Left renal cortex interstitium (tissue), 4 donors: ENCODE measurements at places on chromosomes 13 and 19. TPM values are rescaled to one million over a fixed set of nuclear protein-coding genes. Genes with fewer than 3 reads are reported as not detected.

DNA sequence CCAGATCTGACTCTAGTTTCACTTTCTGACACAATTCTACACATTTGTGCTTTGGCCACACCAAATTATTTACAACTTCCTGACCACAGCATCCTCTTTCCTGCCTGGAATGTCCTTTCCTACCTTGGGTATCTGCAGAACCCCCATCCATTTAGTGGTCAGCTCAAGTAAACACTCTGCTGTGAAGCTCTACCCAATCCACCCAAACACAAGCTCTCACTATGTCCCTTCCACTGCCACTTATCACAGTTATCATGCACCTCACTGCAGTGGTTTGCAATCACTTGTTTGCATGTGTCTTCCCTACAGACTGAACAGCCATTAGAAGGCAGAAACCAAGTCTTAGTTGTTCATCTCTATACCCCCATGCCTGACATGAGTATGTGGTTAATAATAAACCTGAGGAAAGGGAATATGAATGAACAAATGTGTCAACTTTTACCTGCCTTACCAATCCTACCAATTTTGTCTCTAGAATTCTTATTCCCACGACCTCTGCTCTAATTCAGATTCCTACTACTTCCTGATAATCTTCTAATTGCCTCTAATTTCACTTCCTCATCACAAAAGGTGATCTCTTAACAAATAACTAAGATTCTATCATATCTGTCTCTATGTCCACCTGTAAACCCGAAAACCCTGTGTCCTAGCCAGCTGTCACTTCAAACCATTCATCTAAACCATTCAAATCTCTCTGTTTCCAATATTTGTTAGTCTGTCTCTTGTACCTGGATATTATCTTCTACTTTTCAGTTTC lies 25.1 kb downstream of the LNX2 start:
- no peak for DNase-seq

- DNase-seq: no peak
Observed at GRCh38 chr13:25518441-25518840, 146.7 kb downstream of the ATP8A2 start.

- no peak for DNase-seq
Observed at GRCh38 chr13:93875547-93875946, 603.9 kb downstream of the DCT start.

- no peak for DNase-seq
Observed at GRCh38 chr13:109385242-109385560, 401.2 kb downstream of the IRS2 start.

DNA sequence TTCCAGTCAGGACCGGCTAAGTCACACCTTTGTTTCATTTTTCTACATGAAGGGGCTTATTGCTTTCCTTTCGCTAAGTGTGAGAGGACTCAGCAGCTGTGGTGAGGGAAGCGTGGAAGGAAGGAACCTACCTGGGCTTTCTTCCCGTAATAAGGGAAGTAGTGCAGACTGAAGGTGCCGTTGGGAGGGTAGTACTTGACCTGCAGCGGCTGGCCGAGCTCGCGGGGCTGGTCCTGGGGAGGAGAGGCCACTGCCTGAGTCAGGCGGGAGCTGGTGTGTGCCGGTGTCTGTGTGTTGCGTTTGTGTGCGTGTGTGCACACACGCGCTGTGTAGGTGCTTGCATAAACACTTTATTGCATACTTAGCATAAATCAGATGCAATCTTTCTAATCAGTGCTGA lies 7.7 kb downstream of the ATP4B start:
- no peak for DNase-seq

- DNase-seq: no peak
Observed at GRCh38 chr13:99027260-99027659, 49.4 kb upstream of the DOCK9 start.

DNA sequence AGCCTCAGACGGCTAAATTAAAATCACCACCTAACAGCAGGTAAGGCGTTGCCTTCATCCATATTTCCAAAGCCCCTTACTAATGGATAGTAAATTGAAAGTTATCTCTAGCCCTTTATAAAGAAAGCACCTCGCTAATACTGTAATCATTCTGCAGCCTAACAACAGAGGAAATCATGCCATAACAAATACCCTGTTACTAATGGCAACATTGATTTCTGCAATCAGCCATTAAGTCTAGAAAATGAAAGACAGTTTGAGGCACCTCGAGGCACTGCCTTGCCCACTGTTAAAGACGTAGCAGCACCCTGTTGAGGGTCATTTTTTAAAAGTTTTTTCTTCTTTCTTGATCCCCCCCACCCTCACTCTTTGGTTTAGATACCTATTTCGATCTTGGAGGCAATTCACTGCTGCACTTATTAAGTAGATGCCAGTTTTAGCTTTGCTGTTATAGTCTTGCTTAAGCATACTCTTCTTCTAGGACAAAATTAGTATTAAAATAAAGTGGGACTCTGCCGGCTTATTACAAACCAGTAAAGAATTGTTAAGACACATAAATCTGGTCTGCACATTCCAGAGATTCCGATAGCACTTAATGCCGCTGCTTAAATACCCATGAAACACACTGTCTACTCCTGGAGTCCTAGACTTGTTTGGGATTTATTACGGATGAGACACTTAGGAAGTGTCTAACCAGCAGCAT lies 74.8 kb downstream of the ZNF536 start:
- DNase-seq: no peak

DNA sequence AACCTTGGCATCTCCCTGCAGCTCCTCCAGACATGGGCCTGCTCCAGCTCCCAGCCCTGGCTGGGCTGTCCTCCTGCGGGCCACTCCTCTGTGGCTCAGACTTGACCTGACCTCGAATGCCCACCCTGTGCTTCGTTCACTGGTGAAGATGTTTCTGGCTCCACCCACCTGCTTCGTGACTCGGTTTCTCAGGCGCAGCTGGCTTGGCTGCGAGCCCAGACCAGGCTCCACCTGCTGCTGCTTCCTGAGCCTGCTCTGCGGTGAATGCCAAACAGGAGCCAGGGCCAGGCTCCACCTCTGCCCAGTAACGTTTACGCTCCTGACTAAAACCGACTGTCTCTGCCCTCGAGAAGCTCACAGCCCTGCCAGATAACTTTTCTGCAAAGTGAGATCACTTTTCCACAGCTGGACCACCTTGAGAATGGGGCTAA lies 8.9 kb upstream of the RSPH6A start:
- DNase-seq: no peak

DNA sequence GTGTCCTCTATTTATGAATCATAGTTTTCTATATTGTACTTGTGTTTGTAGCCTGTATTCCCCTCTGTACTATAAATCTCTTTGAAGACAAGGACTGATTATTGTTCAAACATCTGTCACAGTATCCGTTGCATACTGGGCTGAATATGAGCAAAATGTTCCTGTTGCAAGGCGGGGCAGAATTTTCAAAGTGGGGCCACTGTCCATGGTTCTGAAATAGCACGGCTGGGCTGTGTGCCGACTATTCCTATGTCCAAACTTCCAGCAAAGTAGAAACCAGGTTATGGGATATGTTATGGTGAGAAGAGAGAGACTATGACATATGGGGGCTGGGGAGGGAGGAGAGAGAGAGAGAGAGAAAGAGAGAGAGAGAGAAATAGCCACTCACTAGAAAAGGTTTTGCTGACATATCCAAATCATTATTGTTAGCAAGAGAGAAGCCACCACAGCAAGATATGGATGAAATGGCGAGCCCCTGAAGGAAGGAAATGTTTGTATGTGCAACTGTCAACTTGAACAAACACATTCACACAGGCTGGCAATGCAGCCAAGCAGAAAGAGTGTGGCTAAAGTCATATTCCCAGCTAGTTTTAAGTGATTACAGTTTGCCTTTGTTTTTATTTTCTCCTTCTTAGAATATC lies 107.0 kb upstream of the GPR12 start:
- peak; percentile 21 for DNase-seq

- no peak for DNase-seq
Observed at GRCh38 chr19:21698215-21698614, 69.2 kb downstream of the ZNF100 start.

DNA sequence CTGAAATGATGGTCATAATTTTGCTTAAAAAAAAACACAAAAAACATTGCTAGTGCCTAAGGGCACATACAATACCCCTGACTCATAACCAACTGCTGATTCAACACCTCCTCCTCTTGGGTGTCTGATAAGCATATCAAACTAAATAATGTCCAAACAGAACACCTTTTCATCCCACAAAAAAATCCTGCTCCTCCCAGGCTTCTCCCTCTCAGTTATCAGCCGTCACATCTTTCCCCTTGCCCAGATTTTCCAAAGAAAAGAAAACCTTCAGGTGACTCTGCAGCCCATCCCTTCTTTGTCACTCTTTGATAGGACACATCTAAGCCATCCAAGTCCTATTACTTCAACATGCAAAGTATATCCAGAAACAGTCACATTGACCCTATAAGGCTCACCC lies 46.9 kb downstream of the ABCC4 start:
- DNase-seq: no peak

- no peak for DNase-seq
Observed at GRCh38 chr13:73198991-73199411, 140.2 kb downstream of the KLF5 start.

GRCh38 chr13:71865874-71866334 lies 1.1 kb downstream of the DACH1 start:
- DNase-seq: no peak

GRCh38 chr19:2374808-2375207 lies 14.7 kb downstream of the TMPRSS9 start:
- no peak for DNase-seq

DNA sequence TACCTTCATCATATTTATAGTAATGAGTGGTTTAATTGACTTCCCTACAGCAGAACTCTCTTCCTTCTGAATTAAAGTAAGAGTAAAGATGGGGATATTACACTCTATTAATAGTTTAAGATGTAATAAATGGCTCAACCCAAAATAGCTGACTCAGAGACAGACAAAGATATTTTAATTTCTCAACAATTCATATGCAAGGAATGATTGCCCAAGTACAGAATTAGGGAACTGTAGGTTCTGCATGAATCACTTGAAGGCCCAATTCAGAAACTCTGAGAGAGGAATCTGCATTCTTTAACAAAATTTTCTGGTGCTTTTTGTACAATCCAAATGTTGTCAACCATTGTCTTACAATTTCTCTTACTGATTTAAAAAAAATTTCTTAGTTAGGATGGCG lies 42.9 kb upstream of the PCDH9 start:
- DNase-seq: no peak

DNA sequence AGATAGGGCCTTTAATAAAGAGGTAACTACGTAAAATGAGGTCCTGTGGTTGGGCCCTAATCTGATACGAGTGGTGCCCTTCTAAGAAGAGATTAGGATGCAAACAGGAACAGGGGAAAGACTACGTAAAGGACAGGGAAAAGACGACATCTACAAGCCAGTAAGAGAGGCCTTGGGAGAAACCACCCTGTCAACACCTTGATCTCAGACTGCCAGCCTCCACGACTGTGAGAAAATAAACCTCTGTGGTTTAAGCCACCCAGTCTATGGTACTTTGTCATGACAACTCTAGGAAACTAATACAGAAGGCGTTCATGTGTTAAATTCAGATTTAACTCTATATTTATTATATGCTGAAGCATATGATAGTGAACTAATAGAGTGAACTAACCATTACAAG lies 566.3 kb downstream of the UQCRFS1 start:
- no peak for DNase-seq

GRCh38 chr13:21237081-21237480 lies 60.6 kb downstream of the MRPL57 start:
- DNase-seq: no peak

GRCh38 chr13:113178070-113178895 lies 19.8 kb downstream of the PROZ start:
- DNase-seq: no peak

DNA sequence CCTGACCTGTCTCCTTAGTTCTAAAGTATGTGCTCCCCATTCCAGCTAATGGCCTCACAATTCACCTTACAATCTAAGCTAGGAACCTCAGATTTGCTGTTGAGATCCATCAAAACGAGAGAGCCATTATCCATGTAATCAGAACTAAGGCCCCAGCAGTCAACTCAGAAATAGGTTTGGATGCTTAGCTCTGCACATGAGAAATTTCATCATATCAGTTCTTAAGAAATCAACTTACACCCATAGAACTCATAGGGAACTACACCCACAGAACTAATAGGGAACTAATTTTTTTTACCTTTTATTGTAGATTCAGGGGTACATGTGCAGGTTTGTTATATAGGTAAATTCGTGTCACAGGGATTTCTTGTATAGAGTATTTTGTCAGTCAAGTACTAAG lies 28.7 kb downstream of the CYSLTR2 start:
- no peak for DNase-seq

DNA sequence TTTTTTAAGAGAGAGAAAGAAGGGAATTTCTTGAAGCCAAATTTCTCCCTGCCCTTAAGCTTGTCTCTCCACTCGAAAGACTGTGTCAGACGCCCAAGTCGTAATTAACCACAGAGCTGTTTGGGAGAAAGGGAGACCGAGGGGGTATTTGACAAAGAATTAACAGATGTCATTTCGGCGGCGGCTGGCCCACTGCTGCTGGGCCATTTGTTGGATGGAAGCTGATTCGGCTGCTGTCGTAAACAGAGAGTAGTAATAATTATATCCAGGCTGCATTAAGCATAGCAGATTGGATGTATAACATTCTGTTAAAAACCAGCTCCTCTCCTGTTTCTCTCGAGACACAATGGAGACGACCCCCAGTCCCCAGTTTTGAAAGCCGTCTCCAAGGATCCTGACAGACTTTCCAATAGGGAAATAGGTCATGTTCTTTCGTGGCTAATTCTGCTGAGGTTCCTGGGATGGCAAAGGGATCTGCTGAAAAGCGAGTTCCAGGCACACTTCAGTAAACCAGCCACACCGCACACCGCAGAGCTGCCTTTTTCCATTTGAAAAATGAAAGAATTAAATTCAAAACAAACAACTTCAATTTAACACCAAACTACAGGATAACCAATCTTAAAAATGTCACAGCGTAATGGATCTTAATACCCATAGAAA lies 71.5 kb downstream of the KCTD15 start:
- no peak for DNase-seq

DNA sequence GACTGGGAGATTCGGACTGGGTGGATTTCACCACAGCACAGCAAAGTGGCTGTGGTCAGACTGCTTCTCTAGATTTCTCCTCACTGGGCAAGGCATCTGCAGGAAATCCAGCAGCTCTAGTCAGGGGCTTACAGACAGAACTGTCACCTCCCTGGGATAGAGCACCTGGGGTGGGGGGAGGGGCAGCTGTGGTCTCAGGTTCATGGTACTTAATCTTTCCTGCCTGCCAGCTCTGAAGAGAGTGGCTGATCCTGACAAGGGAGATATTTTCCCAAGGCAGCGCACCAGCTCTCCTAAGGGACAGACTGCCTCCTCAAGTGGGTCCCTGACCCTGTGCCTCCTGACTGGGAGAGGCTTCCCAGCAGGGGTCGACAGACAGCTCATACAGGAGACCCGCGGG lies 212.8 kb upstream of the KLF12 start:
- no peak for DNase-seq

DNA sequence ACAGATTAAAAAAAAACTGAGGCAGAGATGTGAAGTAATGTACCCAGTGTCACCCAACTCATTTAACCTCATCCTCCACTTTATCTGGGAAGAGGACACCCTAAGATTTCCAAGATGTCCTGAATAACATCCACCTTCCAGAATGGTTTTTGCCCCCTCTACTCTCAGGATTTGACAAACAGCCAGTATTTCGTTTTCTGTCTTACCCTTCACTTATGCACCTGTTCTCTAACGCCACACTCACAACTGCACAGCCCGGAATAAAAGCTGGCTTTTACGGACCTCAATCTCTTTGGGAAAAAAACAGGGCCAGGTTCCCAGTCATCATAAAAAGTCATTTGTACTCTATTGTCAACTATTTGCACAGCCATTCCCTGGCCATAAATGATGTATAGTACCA lies 21.2 kb upstream of the CEACAM6 start:
- no peak for DNase-seq

MRPL34 gene
- polyA plus RNA-seq: 77.6 TPM

GPR18 gene
- 0.30 TPM for polyA plus RNA-seq

CARM1 gene
- 48.5 TPM for polyA plus RNA-seq

C5AR1 gene
- polyA plus RNA-seq: 11.8 TPM

HS6ST3 gene
- 3.9 TPM for polyA plus RNA-seq

PRSS57 gene
- polyA plus RNA-seq: 0.28 TPM
